ENCODE measurements at places on chromosomes 16 and 17.
A peak's percentile ranks its signal among the peaks of the same experiment; 100 is the strongest.

DNA sequence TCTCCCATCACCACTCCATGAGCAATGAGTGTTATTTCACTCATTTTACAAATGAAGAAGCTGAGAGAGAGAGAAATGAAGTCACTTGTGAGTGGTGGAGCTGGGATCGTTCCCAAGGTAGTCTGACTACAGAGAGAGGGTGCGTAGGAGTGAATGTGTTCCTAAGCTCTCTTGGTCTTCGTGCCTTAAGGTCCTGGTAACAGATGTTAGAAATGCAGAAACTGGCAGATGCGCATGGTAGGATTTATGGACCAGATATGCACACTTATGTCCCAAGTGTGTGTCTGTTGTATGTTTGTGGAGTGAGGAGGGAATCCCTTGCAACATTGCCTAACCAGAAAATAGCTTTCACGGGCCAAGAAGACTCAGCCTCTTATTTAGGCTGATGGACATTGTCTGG, 93.2 kb upstream of the ZNF469 start:
- no peak for DNase-seq

GRCh38 chr17:76241204-76241538, 878 bp upstream of the RNF157 start:
- DNase-seq, result no peak

DNA sequence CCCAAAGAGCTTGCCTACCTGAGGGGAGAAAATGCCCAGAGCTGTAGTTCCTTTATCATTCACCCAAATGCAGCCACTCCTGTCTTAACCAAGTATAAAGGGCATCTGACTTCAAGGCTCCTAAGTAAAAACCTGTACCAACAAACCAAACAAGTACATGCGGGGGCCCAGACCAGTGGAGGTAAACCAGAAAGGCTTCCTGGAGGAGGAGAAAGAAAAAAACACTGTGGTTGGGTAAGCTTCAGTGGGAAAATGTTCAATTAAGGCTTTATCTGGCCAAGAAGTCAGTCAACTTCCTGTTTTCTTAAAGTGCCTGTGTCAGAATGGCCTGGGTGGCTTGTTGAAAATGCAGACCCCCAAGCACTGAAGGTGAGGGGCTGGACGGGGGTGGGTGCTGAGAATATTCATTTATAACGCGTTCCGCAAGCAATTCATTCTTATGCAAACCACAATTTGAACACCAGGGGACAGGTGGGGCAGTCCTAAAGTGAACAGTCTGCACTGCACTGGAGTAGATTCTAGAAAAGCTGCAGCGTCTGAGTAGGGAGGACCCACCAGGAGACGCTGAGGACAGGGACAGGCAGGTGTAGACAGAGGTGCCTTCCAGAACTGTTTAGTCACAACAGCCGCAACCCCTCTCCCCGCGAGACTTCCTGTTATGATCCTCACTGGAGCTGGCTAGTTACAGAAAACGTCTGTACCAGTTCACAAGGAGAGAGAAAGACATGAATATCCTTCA, 467.1 kb downstream of the SOX9 start:
- DNase-seq, result peak; percentile 65

DNA sequence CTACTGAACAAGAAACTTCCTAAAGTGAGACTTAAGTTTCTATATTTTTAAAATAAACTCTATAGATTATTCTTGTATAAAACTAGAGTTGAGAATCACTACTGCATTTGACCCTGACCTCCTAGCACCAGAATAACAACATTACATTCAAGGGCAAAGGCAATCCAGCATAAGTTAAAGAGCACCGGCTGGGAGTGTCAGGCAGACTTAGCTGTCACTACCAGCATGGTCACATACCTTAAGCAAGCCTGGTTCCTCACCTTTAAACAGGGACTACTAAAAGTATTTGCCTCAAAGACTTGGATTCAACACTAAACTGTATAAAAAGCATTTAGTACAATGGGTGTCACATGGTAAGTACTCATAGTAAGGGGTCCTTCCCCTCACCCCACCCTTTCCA, 90.4 kb downstream of the SSH2 start:
- no peak for DNase-seq

DNA sequence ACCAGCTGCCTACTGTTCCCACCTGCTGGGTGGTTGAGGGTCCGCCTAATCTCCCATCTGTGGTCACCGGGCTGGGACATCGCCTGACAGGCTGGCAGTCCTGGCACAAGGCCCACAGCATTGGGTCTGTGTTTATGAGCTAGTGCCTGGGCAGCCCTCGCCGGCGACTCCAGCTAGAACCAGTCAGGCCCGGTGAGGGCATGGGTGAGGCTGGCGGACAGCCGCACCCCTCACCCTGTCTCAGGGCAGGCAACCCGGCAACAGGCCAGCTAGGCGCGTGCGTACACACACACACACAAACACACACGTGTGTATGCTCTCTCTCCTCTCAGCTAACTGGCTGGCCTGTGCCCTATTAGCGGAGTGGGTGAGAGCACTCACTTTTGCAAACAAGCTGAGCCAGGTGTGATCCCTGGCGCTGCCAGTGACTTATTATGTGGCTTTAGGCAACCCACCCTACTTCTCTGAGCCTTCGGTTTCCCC, 10.4 kb downstream of the HSD11B2 start:
- DNase-seq, result no peak

DNA sequence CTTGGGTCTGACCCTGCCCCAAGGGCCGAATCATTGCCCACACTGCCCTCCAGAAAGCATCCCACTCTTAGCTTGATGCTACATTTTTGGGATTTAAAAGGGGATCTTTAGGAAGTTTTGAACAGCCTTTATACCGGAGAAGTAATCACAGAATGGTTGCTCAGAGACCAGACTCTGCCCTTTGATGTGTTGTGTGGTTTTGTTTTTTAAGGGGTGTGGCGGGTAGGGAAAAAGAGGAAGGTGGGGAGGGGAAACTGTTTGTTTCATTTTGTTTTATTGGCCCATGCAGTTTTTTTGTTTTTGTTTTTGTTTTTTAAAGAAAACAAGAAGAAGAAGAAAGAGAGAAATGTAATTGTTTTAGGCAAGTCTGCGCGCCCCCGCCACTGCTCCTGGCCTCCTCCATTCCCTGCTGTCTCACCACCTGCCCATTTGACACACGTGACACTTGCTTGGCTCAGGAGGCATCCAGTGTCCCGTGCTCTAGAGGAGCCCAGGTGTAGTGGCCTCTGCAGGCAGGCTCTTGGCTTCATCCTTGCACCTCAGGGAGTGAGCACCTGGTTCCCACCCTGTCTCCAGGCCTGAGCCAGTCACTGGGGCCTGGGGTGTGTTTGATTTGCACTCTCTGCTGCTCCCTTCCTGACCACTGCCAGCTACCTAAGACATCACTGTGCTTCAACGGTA, 35.7 kb downstream of the GNAO1 start:
- DNase-seq, result no peak

GRCh38 chr16:10972819-10973464, 28.6 kb downstream of the CLEC16A start:
- no peak for DNase-seq

DNA sequence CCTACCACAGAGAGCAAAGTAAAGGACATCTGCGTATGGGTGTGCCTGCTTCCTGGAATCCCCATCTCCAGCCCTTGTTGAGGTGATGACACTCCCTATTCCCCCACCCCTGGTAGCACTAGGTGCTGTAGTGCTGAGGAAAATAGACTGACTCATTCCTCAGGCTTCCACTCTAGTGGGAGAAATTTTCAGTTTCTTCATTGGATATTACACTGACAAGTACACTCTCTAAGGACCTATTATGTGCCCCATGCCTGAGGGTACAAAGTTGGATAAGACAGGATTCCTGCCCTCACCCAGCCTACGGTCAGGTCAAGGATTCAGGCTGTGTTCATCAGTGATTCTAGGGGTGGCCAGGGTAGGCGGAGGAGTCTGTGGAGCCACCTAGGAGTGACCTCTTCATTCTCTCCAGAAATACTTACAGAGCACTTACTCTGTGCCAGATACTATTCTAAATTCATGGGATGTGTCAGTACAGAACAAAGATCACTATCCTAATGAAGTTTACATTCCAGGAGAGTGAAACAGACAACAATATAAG, 4.5 kb upstream of the ZC3H7A start:
- DNase-seq, result no peak

DNA sequence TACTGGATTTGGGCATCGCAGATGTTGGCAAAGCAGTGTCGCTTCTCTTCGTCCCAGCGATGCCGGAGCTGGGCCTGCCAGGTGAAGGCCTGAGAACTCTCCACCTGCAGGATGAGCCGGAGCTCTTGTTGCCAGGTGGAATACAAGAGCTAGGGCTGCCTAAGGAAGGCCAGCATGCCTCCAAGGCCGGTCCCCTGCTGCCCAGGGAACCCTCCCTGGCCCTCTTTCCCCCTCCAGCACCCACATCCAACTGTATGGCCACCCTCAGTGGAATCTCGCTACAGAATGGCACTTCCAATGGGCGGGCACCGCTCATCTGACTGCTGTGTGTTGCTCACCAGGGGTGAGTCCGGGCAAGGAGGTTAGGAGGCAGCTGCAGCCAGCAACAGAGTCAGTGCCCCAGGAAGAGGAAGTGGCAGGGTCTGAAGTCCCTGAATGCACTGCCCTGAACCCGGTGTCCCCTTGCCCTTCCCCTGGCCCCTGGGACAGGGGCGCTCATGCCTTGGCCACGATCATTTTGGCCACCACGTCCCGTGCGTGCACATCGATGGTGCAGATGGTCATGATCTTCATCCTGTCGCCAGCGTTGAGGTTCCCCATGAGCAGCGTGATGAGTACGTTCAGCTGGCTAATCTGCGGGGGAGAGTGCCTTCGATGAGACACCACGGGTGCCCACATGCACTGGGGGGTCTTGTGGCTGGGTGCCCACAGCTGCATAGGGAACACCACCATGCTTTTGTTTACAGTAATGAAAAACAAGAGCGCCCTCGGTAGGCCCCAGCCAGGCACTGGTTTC, 75.8 kb downstream of the DNAH17 start:
- no peak for DNase-seq

Data from hepatic stellate cell (primary cell).